CD4-positive, alpha-beta memory T cell (primary cell): ENCODE measurements at places on chromosomes 2 and 18. TPM values are rescaled to one million over a fixed set of nuclear protein-coding genes. Genes with fewer than 3 reads are reported as not detected.

DNA sequence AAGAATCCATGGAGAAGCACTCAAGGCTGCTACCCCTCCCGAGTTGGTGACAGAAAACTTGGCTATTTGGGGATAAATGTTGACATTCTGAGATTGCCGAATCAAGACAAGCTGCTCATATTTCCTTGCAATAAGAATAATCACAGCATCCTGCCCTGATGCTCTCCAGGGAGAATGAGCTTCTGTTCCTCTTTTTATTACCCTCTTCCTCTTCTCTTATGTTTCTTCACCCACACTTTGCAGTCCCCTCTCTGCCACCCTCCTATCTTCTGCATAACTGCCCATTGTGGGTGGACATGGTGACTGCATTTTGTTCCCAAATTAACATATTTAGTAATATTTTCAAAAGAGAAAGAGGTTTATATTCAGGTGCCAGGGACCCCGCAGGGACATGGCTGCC is 11.9 kb upstream of the MSGN1 start:
- H3K27ac ChIP-seq: no peak overlapping the region
- H3K36me3 ChIP-seq: no peaks in the 10 kb centered on the region
- H3K4me1 ChIP-seq: no peaks in the 10 kb centered on the region
- no peak for DNase-seq

DNA sequence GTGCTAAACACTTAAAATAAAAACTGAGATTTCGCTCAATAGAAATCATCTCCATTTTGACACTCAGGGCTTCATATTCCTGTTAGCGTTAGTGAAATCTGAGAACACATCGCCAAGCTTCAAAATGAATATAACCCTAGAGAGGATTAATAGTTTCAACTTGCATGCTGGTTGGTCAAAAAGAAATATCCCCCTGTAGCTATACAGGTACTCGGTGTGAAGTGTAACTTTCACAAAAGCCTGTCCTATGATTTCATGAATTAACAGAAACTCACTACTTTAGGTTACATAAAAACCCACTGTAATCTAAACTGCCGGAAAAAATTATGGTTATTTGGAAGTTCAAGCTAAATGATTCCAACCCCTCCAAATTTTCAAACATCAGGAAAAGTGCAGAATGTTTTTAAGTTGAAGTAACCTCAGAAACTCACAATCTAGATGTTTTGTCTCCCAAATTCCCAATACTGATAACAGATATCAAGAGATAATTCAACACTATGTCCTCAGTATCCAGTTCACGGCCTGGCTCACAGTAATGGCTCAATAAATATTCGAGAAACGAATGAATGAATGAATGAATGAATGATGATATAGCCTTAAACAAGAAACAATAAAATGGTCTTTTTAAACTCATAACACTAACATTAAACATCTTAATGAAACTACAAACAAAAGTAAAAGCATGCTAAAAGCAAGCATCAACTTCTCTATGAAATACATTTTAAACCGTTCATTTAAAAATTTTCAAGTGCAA is 2.5 kb downstream of the TLK1 start:
- H3K27me3 ChIP-seq: no peaks in the 10 kb centered on the region
- peak overlapping the region; percentile 95 for H3K4me3 ChIP-seq
- no peak for DNase-seq
- H3K27ac ChIP-seq: peak overlapping the region; percentile 89
- no peaks in the 10 kb centered on the region for H3K36me3 ChIP-seq
- peaks cover 76% of the 10 kb centered on the region for H3K4me1 ChIP-seq

- no peak for DNase-seq
- no peak overlapping the region for H3K4me3 ChIP-seq
- no peaks in the 10 kb centered on the region for H3K36me3 ChIP-seq
- no peak overlapping the region for H3K27ac ChIP-seq
Measured at GRCh38 chr2:237299906-237300305, 114.1 kb downstream of the COL6A3 start.

DNA sequence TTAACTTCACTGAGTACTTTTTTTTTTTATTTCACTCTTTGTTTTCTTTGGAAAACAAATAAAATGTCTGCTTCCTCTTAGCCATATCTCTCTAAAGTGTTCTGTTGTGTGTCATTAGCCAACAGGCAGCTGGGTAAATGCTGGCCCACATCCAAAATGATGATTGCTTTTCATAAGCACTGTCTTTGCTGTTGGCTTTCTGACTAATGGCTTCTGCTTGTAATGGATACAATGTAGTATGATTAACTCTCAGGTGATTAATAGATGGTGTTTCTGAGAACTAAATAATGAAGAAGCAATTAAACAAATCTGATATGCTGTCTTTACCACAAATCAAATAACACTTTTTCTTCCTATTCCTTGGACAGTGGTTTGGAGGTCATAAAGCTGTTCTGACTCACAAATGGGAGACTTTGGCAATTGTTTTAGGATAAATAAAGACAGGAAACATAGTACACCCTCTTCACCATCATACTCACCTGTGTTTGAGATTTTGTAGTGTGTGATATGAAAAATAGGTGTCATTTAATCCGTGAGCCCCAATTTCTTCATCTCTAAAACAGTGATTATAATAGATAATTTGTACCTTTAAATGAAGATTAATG is 888.4 kb downstream of the TSN start:
- H3K27me3 ChIP-seq: no peaks in the 10 kb centered on the region
- H3K4me1 ChIP-seq: no peaks in the 10 kb centered on the region
- H3K4me3 ChIP-seq: no peak overlapping the region
- DNase-seq: no peak

GRCh38 chr2:161987311-161987710 is 86.7 kb downstream of the DPP4 start:
- H3K27me3 ChIP-seq: no peaks in the 10 kb centered on the region
- H3K27ac ChIP-seq: no peak overlapping the region

EFR3B gene
- 0.14 TPM for total RNA-seq

DNA sequence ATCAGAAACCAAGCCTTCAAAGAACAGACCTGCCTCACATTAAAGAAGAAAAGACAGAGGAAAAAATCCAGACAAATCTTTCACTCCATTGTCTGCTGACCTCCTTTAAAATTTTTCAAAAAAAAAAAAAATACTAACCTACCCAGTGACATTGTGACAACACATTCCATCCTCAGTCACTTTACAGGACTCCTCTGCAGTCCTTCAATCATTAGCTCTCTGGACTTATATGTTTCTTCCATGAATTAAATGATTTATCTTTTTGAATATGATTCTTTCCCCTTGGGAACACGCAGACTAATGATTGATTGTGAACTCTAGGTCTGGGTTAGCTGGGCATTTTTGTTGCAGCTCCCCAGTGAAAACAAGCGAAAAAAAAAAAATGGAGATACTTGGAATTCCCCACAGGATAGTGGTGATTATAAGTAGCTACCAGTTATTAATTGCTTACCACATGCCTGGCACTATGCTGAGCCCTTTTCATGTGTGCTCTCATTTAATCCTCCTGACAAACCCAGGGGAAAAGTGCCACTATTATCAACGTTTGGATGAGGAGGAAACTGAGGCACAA is 261.3 kb upstream of the NCKAP5 start:
- H3K4me1 ChIP-seq: no peaks in the 10 kb centered on the region
- peaks cover 3% of the 10 kb centered on the region for H3K27me3 ChIP-seq
- H3K36me3 ChIP-seq: no peaks in the 10 kb centered on the region

DNA sequence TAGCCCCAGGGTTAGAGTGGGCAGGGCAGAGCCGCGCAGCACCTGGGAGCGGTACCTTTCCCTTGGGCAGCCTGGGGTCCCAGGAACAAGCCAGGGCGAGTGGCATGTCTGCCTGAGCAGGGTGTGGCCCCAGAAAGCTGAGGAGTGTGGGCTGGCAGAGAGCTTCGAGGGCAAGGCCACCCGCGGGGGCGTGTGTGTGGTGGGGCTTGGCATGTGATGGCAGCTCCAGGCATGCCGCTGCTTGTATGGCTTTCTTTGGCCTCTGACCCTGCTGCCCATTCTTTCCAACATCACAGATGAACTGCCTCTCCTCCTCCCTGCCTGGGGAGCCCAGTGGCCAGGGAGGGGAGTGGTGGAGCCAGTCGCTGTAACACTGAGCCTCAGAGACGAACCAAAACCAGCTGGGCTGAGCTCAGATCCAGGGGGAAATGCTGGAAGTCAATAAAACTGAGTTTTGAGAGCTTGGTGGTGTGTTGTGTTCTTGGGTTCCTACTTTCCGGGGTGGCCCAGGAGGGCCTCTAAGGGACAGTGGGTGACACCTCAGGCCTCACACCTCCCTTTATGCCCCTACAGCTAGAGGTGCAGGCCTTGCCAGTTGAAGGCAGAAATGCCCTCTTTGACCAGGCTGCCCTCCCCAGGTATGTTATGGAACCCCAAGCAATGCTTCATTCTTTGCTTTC is 7.4 kb downstream of the DNAJB2 start:
- DNase-seq: no peak
- H3K4me1 ChIP-seq: peaks cover 6% of the 10 kb centered on the region
- H3K36me3 ChIP-seq: peaks cover 42% of the 10 kb centered on the region
- no peak overlapping the region for H3K27ac ChIP-seq

GRCh38 chr2:232523402-232523681 is 2.6 kb upstream of the CHRND start:
- H3K4me3 ChIP-seq: no peak overlapping the region
- H3K36me3 ChIP-seq: no peaks in the 10 kb centered on the region
- H3K27me3 ChIP-seq: peaks cover 14% of the 10 kb centered on the region
- no peak overlapping the region for H3K27ac ChIP-seq
- DNase-seq: no peak

C2orf80 gene
- not detected for total RNA-seq

DNA sequence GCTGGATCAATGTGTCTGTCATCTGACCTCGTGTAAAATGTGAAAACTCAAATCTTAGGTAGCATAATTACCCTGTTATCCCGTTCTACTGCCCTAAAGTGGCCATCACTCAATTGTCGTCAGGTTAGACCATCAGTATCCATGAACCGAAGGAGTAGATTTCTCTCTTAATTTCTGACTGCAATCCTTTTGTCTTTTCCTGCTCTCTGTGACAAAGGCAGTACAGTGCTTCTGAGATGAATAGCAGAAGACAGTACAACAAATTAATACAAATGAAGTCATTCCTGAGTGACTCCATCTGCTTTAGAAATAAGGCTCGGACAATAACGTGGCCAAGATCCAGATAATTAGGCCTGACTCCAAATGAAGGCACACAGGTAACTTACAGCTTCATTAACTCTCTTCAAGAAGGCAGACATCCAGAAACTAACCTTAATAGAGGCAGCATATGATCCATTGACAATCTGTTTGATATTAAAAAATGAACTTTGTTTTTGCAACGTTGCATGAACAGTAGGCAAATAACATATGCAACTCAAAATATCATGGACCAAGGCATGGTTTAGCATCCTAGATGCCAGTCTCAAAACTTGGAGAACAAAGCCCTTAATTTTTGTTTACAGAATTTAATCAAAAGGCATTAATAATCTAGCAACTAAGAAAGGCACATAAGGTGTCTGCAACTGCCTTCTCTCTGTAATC is 96.7 kb upstream of the CDH20 start:
- H3K27ac ChIP-seq: no peak overlapping the region
- no peaks in the 10 kb centered on the region for H3K4me1 ChIP-seq
- H3K4me3 ChIP-seq: no peak overlapping the region
- no peak for DNase-seq
